ENCODE measurements at places on chromosomes 11 and 22. TPM values are rescaled to one million over a fixed set of nuclear protein-coding genes. Genes with fewer than 3 reads are reported as not detected.

Gene MORC2
- 27.9 TPM for total RNA-seq

Gene BMAL1
- total RNA-seq: 76.8 TPM

Gene GPHA2
- total RNA-seq: not detected

Gene TRIOBP
- total RNA-seq: 41.4 TPM

Gene CBLIF
- total RNA-seq: not detected

All from activated naive CD8-positive, alpha-beta T cell treated with anti-CD3 and anti-CD28 coated beads, Interleukin-2, amount 10 ng/mL, durations not matched to agents 7 days and 5 days (primary cell).